ENCODE measurements at places on chromosomes 3 and 15.

GRCh38 chr3:107877936-107878335 lies 212.9 kb downstream of the CD47 start:
- no peak for DNase-seq

GRCh38 chr3:99974989-99975388 lies 139.3 kb downstream of the FILIP1L start:
- DNase-seq: no peak

DNA sequence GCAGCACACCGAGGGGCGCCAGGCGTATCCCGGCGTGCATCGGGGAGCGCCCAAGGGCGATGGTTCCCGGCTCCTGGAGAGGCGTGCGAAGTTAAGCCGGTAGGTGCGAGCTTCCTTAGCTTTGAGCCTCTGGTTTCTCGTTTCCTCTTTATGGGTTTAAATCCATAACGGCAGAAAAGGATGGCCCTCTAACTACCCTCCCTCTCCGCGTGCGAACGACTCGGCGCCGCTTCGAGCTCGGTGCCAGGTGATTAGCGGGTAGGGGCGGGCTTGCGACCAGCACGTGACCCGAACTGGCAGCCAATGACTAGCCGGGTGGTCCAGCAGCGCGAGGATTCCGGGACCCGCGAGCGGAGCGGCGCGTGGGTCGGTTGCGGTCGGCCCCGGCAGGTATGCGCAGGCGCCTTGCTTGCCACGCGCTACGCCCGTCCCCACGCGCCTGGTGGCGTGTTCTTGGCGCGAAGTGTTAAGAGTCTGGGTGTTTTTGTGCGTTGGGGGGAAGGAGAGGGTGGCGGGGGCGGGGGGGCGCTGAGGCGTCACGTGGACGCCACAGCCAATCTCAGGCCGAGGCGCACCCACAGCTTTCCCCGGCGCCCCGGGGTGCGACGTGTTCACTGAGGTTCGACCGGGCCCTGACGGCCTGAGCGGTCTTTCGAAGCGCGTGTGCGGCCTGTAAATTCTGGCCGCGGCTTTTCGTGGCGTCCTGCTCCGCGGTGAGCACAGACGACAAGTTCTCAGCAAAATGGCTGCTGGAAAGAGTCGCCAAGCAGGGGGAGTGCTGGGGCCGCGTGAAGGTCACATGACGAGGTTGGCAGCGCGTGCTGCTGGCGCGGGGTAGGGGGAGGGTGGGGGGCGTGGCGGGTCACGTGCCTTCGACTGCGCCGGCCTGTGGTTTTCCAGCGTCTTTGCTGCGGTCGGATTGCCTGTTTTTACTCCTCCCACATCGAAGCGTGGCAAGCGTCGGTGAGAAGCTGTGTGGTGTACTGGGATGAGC lies 38.7 kb upstream of the MGA start:
- peak; percentile 56 for DNase-seq

DNA sequence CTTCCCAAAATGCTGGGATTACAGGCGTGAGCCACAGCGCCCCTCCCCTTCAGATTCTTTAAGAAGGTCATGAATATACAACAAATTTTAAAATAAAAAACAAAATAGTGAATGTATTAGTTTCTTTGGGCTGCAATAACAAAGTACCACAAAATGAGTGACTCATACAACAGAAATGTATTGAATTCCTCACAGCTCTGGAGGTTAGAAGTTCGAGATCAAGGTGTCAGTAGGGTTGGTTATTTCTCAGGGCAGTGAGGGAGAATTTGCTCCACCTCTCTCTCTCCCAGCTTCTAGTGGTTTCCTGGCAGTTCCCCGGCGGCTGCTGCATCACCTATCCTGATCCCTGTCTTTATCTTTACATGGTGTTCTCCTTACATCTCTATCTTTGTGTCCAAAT lies 804.0 kb downstream of the ROBO1 start:
- no peak for DNase-seq

DNA sequence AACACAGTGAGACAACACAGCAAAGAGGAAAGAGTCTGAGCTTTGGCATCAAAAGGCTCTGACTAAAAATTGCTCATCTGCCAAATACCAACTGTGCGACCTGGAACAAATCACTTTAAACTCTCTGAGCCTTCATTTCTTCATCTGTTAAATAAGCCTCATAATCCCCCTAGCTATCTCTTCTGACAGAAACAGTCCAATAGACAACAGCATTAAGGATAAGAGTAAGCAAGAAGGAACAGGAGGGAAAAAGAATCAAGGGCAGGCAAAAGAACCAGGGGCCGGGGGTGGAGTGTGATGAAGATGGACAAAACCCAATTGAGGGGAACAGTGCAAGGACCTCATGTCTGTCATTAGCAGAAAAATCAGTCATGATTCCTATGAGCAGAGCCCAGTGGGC lies 79.4 kb upstream of the SETMAR start:
- no peak for DNase-seq

- no peak for DNase-seq
Measured at GRCh38 chr3:56115698-56116097, 352.6 kb downstream of the ERC2 start.

DNA sequence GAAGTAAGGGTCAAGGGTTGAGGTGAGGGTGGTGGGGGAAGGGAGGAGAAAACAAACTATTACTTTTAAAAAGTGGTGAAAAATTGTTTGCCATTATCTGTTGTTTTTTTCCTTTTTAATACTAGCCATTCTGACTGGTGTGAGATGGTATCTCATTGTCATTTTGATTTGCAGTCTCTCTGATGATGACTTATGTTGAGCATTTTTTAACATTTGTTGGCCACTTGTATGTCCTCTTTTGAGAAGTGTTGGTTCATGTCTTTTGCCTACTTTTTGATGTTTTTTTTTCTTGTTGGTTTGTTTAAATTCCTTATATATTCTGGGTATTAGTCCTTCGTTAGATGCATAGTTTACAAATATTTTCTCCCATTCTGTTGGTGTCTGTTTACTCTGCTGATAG lies 185.9 kb upstream of the ANKRD28 start:
- DNase-seq: no peak
